ENCODE measurements at places on chromosomes 1 and 21.

DNA sequence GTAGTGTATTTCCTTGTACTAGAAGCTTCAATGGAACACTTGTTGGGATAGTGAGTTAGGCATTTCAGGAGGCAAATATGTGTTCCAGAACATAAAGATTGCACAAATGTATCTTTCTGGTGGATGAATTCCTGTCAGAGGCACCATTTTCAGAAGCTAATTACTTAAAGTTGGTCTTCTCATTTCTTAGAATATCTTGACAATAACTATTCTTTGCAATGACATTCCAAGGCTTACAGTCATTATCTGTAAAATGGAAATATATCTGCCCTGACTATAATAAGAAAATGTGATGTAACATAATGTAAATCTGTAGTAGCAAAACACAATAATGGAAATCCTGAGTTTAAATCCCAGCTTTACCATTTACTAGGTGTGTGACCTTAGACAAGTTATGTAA lies 2.7 kb downstream of the VCAM1 start:
- DNase-seq, result no peak

GRCh38 chr1:8879922-8880676 lies 1.6 kb upstream of the ENO1 start:
- DNase-seq, result peak; percentile 91

- no peak for DNase-seq
These were observed 53.4 kb downstream of the FBXO2 start for GRCh38 chr1:11600836-11601235.

DNA sequence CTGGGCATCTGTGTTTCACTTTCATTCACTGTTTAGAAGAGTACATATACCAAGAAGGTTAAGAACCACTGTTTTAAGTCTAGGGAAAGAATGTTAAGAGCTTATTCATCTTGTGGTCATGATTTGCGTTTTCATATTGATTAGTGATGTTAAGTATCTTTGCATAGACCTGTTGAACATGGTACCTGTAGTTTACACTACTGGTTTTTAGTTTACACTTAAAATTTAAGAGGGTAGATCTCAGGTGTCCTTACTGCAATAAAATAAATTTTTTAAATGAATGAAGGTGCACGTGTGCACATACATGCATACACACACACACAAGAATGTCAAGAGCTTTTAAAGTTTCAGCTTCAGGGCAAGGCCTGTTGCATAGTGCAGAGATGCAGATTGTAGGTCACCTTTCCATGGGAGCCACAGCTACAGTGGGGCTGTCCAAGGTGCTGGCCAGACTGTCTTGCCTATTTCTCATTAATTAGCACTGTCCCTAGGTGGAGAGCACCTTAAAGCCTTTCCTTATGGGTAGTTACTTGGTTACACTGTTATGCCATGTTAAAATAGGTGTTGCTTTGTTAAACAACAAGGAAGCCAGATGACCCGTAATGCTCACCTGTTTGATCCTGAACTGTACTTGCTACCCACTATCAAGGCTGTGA lies 543.0 kb upstream of the DAB1 start:
- no peak for DNase-seq

DNA sequence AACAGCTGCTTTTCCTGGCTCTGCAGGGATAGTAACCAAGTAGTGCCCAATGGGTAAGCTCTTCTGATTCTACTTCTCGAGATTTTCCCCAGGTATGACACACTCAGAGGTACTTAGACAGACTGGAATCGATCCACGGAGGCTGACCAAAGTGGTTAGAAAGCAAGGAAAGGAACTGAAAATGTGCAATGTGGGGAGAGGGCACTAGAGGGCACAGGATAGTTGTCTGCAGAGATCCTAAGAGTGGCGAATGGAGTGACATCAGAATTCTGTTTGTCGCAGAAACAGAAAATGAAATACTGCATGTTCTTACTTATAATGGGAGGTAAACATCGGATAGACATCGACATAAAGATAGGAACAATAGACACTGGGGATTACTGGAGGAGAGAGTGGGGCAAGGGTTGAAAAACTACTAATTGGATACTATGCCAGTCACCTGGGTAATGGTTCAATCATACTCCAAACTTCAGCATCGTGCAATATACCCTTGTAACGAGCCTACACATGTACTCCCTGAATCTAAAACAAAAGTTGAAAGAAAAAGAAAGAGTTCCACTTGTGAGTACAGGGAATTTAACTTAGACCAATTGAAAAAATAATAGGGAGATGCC lies 23.3 kb downstream of the CYP2J2 start:
- peak; percentile 51 for DNase-seq

- DNase-seq, result peak; percentile 98
These were observed 1.5 kb downstream of the TRIM62 start for GRCh38 chr1:33180226-33180910.

DNA sequence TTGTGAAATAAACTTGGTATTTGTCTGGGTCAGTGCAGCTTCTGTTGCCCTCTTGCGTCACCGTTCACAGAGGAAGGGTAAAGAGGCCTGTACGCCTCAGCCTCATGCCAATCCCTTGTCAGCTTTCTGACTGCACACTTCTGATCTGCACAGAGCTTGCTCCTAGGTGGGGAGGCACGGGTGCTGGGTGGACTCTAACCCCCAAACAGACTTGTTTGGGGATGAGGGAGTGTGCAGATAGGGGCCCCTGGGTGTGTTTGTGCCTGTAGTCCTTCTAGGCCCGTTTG lies 803 bp upstream of the B4GALT2 start:
- DNase-seq, result no peak

DNA sequence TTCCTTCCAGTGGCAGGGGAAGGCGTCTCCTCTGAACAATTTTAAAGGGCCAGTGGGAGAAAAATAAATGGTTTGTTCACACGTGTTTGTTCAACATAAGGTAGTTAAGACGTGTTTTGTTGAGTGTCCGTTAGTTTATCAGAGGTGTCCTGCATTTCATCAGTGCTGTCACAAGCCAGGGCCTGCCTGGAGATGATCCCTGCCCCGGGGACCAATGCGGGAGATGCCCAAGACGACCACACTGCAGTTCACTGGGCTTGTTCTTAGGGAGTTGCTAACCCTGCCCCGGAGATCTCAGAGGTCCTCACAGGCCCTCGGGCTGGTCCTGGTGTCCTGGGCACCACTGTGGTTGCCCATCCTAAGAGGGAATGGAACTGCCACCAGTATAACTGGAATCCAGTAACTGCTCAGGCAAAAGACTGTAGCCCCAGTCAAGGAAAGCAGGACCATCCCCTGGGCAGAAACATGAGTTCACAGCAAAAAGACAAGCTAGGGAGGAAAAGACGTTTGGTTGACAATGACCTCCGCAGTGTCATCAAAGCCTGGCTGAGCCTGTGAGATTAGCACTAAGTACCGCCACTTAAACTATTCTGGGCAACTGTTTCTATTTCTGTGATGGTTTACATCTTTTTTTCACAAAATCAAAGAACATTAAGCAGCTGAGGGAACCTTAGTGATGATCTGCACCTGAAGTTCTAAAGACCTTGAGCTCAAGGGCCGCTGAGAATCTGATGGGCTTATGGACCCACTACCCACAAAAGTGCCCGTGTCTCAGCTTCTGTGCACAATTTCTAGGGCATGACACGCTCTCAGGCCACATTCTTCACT lies 44.9 kb upstream of the LIN9 start:
- no peak for DNase-seq

GRCh38 chr1:25784575-25785051 lies 15.4 kb upstream of the SELENON start:
- no peak for DNase-seq

GRCh38 chr21:26368591-26369320 lies 198.2 kb upstream of the APP start:
- no peak for DNase-seq

GRCh38 chr1:168008595-168008994 lies 71.7 kb upstream of the MPC2 start:
- DNase-seq, result no peak

DNA sequence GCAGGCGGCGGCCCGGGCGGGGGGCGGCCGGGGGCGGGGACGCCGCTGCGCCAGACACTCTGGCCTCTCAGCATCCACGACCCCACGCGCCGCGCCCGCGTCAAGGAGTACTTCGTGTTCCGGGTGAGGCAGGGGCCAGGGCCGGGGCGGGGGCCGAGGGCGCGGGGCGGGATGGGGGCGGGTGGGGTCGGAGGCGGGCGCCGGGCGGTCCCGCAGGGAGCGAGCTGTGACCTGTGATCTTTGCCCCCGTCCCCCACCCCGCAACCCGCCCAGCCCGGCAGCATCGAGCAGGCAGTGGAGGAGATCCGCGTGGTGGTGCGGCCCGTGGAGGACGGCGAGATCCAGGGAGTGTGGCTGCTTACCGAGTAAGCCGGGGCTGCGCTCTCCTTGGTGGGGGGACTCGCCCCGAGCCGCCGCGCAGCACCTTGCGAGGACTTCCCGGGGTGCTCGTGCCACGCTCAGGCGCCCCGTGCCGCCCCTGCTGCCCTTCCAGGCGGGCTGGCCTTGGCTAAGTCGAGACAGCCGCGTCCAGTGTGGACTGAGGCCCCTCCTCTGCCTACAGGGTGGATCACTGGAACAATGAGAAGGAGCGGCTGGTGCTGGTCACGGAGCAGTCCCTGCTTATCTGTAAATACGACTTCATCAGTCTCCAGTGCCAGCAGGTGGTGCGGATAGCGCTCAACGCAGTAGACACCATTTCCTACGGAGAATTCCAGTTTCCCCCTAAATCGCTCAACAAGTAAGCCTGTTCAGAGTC lies 514 bp downstream of the TPRG1L start:
- peak; percentile 63 for DNase-seq

DNA sequence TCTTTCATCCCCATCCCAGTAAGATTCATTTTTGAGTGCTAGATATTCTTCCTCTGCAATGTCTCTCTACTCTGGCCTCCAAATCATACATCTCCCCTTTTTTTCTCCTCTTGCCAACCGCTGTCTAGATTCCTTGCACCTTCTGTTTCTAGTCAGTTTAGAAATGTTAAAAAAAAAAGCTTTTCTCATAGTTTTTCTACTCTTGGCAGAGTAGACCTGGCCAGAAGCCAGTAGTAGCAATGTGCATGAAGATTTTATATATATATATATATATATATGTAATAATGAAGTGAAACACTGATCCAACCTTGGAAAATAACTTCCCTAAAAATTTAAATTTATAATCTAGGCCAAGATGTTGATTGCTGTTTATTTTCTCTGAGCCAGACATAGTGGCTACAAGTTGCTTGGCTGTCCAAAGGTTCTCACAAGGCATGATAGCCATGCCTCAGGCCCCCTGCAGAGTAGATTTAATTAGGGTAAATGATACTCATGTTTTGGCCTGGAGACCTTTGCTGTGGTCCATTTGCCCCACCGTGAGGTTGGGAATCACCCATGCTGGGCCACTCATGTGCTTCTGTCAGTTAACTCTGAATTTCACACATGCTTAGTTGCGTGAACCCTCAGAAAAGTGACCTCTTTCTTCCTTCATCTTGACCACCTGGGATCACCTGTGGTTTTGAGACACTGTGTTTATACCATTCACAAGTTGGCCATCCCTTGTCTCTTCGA lies 103.4 kb upstream of the KCNE2 start:
- DNase-seq, result no peak

- no peak for DNase-seq
These were observed 23.4 kb downstream of the RHBG start for GRCh38 chr1:156392452-156392853.

DNA sequence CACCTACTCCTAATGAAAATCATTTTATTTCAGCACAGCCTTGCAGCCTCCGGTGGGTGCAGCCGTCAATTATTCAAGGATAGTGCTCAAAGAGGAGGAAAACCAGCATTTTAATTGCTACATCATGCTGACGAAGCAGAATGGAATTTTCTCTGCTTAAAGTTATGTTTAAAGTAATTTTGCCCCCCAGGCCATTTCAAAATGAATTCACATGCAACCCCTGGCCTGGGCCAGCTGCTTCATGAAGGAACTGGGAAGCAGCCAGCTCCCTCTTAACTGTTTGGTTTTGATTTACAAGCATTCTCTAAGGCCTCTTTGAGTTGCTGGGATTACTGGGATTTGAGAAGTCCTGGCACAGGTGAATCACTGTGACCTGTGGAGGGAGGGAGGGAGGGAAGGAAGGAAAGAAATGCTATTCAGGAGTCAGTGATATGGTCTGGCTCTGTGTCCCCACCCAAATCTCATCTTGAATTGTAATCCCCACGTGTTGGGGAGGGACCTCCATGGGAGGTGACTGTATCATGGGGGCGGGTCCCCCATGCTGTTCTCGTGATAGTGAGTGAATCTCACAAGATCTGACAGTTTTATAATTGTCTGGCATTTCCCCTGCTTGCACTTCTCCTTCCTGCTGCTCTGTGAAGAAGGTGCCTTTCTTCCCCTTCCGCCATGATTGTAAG lies 66.0 kb downstream of the PGBD5 start:
- DNase-seq, result no peak

GRCh38 chr21:45891388-45892155 lies 90.0 kb upstream of the COL6A1 start:
- DNase-seq, result no peak

DNA sequence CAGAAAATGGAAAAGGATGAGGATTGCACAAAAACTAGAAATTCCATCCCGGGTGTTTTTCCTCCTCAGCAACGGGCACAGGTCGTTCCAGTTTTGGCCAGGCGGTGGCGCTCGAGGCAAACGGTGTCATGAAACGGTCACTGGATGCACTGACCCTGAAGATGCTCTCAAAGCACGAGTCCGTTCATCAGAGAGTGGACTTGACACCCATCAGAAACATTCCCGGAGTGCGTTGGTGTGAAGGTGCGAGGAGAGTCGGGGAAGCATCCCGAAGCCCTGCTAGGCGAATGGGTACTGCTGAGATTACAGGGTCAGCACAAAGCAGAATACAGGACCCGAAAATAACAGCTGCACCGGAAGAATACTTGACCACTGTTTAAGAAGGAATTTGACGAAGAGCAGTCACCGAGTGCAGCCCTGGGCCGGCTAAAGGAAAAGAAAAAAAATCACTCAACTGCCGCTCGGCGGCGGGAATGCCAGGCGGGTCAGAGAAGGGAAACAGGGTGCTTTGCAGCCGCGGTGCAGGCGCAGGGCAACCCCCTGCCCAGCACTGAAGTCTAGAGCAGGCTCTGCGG lies 71.7 kb upstream of the ETS2 start:
- DNase-seq, result peak; percentile 84

- DNase-seq, result no peak
These were observed 1280.7 kb upstream of the TMPRSS15 start for GRCh38 chr21:19684328-19684727.

DNA sequence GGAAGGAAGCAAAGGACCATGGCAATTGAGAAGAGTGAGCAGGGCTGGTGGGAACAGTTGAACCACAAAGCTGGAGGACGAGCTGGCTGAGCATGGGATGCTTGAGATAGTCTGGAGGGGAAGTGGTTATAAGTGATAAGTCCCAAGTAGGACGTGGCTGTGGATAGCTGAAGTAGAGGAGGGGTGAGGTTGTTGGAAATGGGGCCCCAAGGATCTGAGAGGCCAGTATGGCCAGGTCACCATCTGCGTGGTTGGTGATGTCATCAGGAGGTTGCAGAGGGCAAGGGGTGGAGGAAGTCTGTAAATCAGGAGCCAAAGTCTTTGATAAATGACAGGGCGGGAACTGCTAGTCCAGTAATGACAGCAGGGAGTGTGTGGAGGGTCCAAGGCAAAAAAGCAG lies 11.0 kb upstream of the REN start:
- DNase-seq, result no peak

GRCh38 chr1:172394811-172395210 lies 25.7 kb upstream of the C1orf105 start:
- no peak for DNase-seq
